SK-N-SH (cell line): ENCODE measurements at places on chromosomes 6 and 20.

DNA sequence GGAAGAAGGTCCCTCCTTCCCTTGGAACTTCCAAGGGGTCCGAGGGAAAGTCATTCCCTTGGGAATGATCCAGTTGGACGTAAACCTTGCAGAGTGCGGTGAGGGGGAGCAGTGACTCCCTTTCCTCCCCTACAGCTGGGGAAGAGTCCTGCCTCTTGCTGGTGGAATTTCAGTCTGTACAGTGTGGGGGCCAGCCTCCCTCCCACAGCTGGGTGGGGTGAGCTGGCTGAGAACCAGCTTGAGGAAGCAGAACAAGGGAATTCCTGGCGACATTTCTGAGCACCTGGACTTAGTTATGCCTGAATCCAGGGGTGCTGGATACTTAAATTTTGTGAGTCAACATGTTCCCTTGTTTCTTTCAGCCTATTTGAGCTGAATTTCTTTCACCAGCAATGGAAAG, 152.0 kb downstream of the ANKRD60 start:
- no peak for DNase-seq

DNA sequence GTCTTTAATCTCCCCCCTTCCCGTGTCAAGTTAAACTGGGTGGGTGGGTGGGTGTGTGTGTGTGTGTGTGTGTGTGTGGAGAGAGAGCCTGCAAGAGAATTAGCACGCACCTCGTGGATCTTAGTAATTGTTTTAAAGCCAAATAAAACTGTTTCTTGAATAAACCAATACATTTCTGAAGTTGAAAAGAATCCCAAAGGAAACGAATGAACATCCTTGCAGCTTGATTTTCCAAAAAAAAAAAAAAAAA, 381 bp upstream of the BICRAL start:
- peak; percentile 54 for DNase-seq

- DNase-seq, result no peak
Observed at GRCh38 chr6:84835340-84835739, 70.9 kb upstream of the TBX18 start.

- DNase-seq, result peak; percentile 57
Observed at GRCh38 chr6:108116546-108117426, 42.2 kb upstream of the OSTM1 start.

GRCh38 chr6:82436740-82437139, 73.1 kb downstream of the TPBG start:
- no peak for DNase-seq

- DNase-seq, result no peak
Observed at GRCh38 chr6:53306819-53307347, 41.9 kb downstream of the ELOVL5 start.

GRCh38 chr6:43107344-43108062, 31.4 kb downstream of the PTK7 start:
- DNase-seq, result no peak

GRCh38 chr6:131669891-131670290, 31.3 kb downstream of the OR2A4 start:
- no peak for DNase-seq

- DNase-seq, result no peak
Observed at GRCh38 chr6:143598466-143599080, 79.2 kb upstream of the PHACTR2 start.

- no peak for DNase-seq
Observed at GRCh38 chr6:105807905-105808304, 278.2 kb upstream of the PRDM1 start.

- DNase-seq, result no peak
Observed at GRCh38 chr20:7657569-7657968, 282.7 kb downstream of the HAO1 start.

DNA sequence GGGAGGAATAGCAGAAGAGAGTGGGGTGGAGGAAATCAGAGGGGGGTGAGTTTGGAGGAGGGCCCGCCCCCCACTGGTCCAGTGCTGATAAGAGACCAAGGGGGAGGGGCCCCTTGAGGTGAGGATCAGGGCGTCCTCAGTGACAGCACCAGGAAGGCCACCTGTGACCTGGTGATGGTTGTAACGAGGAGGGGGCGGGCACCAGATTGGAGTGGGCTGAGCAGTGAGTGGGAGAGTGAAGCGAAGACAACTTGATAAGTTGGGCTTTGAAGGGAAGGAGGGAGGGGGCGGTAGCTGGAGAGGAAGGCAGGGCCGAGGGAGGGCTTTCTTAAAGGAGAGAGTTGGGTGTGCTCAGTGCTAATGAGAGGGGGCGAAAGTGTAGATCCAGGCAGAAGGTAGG, 30.7 kb downstream of the CDH22 start:
- DNase-seq, result no peak

DNA sequence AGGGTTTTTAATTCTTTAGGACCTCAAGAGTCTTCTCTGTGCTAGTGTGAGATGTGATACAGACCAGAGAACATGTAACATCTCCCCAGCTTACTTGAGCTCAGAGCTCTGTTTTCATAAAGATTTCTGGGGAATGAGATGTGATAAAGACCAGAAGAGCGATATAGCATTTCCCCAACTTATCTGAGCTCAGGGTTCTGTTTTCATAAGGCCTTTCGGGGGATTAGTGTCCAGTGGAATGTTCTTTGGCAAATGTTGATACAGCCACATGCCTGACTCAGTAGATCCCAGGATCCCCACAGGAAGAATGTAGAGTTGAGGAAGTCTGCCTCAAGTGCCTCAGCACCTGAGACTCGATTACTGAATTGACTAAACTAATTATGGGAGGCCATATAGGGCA, 18.7 kb upstream of the TOP1 start:
- DNase-seq, result no peak

DNA sequence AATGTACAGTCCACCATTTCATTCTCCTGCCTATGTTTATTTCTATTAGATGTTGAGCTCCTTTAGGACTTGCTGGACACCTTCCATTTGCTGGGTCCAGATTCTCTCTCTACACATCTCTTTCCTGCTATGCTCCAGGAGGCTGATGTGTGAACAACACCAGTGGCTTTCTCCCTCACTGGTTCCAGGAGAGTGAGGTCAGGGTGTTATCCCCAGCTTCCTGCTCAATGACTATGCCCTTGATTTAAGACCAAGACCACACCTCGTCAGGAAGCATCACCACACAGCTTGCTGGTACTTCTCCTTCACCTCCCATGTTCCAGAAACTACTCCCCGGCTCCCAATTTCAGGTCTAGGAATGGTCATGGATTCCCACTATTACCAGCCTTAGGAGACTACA, 31.3 kb upstream of the E2F3 start:
- DNase-seq, result no peak

DNA sequence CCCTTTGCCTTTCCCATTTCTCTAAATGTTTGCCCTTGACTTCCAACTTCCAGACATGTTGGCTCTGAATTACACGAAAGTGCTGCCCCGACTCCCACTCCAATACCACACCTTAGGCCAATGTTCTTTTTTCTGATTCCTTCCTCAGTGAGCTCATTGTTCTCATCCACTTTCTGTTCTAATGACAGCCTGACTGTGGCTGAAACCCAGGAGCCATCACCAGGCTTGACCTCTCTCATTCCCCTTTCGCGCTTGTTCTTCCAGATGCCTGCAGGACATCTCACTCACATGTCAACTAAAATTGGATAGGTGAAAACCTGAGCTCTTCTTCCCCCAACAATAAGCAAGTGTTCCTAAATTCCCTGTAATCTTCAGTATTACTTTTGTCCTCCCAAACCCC, 40.4 kb downstream of the PTPRK start:
- DNase-seq, result no peak

DNA sequence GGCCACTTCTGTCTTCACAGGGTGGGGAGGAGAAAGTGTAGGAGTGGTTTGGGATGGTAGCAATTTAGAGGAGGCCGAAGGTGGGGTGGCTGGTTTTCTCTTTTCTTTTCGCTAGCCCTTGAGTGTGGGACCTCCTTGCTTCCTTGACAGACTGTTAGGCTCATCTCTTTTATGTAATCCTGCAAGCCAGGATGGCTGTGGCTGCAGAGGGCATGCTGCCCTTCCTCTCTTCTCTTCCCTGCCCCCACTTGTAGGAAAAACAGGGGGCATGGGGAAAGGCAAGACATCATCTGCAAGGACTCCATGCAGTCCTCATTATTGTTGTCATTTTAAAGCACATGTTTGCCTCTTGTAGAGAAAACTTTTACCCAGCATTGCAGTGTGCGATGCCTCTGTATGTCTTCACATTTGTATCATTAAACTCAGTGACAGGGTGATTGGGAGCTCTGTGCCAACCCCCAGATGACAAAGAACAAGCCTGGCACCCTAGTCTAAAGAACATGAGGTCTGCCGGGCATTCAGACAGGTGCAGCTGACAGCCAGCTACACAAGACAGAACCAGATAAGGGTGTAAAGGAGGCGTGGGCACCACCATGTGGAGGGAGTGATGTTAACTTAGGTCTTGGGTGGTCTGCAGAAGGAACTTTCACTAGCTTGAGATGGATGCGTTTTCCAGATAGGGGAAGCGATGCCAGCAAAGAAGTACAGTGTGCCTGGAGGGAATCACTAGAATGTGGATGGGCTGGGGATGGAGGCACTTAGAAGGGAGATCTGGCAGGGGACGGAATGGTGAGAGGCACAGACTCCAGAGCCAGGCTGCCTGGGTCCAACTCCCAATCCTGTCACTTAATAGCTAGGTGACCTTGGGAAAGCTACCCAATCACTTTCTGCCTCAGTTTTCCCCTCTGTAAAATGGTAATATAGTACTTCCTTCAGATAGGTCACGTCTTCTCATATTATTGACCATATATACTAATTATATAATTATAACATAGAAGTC, 207.6 kb downstream of the TBC1D7 start:
- peak; percentile 26 for DNase-seq

GRCh38 chr6:117130125-117130524, 135.2 kb upstream of the VGLL2 start:
- DNase-seq, result no peak

DNA sequence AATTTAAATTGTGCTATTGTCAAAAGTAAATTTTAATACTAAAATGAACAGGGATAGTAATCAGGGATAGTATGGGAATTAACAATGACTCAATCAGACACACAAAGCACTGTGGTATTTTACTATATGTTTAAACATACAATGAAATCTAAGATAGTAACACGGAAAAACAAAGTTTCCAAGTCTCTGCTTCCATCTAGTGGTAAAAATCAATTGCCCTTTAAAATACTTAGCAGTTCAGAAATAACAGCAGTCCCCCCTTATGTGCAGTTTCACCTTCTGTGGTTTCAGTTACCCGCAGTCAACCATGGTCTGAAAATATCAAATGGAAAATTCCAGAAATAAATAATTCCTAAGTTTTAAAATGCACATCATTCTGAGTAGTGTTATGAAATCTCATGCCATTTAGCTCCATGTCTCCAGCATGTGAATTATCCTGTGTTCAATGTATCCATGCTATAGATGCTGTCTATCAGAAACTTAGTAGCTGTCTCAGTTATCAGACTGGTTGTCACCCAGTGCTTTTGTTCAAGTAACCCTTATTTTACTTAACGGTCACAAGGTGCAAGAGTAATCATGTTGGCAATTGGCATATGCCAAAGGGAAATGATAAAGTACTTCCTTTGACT, 58.5 kb downstream of the AHI1 start:
- DNase-seq, result peak; percentile 2

- no peak for DNase-seq
Observed at GRCh38 chr6:137277971-137278637, 58.9 kb upstream of the IFNGR1 start.

- no peak for DNase-seq
Observed at GRCh38 chr6:119453242-119454200, 104.0 kb upstream of the MAN1A1 start.

GRCh38 chr6:87074101-87074621, 20.7 kb downstream of the CGA start:
- no peak for DNase-seq
